GM12864 (cell line): ENCODE measurements at places on chromosomes 1 and 21.

DNA sequence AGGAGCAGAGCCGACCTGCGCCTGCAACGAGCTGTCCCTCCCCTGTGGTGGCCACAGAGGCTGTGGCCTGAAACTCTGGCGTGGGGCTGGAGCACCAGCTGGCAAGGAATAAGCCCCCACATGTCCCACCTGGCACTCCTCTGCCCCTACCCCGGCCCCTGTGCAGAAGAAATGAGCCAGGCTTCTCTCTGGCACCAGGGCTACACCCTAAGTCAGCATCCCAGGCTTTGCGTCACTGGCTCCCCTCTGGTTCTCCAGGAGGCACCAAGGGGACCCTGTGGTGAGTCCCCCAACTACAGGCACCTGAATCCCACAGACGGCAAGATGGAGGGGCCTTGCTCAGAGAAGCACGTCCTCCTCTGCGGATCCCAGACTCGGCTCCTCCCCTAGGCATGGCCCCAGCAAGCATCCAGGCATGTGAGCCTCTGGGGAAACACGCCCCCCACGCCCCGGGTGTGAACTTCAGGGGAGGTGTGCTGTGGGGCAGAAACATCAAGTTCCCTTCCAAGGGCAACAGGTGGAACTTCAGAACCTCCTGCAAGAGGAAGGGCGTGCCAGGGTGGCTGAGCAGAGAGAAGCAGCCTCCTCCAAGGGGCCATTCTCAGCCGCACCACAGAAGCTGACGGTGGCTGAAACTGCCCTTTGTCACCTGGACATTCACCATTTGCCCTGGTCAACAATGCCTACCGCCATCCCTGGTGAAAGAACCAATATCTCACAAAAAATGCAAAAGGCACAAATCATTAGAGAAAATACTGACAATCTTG lies 2.9 kb downstream of the KRTAP10-7 start:
- no peak for DNase-seq

DNA sequence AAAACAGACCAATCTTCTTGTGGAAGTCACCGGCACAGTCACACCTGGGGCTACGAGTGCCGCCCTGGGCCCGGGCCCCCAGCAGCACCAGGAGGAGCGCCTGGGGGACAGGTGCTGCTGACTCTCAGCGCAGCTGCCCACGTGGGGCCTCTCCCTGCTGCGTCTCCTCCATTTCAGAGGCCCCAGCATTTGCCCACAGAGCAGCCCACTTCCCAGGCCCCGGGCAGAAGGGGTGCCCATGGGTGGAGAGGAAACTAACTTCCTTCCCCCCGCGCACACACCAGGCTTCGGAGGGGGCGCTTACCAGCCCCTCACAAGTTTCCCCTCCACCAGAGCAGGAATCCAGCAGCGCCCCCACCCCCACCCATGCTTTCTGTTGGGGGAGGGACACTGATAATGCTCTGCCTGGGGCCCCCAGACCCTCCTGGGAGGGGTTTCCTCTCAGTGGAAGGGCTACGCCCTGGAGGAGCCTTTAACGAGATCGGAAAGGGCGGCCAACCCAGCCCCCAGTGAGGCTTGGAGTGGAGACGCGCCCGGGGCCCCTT lies 440 bp downstream of the TNFRSF25 start:
- DNase-seq: no peak

GRCh38 chr1:109094377-109094803 lies 3.8 kb downstream of the TMEM167B start:
- no peak for DNase-seq

DNA sequence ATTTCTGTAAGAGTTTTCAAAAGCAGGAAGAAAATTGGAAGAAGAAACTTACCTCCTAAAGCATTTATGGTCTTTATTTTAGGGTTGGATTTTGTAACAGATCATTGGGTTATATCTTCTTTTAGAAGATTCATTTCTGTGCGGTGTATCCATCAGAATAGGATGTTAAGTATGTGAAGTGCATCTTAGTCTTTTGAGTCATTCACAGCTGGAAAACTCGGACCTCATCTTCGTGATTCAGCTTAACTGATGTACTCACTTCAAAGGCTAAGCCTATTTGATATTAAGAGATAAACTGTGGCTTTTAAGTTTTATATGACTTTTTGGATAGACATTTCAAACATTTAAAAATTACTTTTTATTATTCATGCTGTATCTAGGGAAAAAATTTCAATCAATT lies 56.3 kb downstream of the GIPC2 start:
- no peak for DNase-seq

DNA sequence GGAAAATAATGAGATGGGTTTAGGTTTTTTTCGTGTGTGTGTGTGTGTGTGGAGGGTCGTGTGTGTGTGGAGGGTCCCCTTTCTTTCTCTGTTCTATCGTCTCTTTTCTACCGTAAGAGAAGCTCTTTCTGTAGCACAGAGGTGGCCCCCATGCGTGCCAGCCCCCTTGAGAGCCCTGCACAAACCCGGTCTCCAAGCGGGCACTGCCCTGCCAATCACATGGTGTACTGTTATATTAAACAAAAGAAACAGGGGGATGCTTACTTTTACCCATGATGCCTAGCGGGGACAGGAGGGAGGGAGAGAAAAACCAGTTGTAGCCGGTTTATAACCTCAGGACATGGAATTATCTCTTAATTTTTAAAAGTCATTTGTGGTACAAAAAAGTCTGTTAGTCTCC lies 41.0 kb downstream of the GATAD2B start:
- no peak for DNase-seq

DNA sequence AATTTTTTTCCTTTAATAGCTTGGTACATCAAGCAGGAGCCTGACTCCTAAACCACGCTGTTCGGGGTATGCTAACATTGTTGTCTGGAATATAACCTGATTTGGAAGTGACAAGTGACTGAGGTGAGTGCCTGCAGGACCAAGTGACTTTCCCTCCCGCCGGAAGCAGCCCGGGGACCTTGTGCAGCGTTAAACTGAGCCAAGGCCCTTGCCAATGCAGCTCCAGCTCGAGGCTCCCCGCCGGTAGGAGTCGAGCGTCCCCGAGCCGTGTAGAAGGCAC lies 716 bp upstream of the MTARC1 start:
- no peak for DNase-seq

GRCh38 chr1:50246869-50247268 lies 138.1 kb downstream of the ELAVL4 start:
- DNase-seq: no peak

- DNase-seq: no peak
These were observed 20.9 kb upstream of the RGL1 start for GRCh38 chr1:183783767-183784637.

GRCh38 chr1:81237473-81238089 lies 563.2 kb upstream of the ADGRL2 start:
- DNase-seq: no peak

- DNase-seq: no peak
These were observed 219.2 kb downstream of the RYR2 start for GRCh38 chr1:237261198-237261597.

DNA sequence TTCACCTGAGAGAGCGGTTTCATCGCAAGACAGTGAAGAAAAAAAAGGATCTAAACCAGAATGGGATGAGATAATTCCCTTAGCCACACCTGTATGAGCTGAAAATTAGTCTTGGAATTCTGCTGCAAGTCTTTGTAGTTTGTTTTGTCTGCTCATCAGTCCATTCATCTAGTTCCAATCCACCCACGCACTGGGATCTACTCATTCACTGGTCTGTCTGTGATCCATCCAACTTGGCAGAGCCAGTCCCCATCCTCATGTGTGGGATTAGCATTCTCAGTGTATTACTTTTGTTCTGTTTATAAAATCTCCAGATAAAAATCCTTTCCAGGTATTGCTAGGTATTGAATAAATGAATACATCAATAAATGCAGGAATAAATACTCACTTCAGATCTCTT lies 266.5 kb upstream of the USP24 start:
- DNase-seq: no peak

- no peak for DNase-seq
These were observed 422.7 kb downstream of the SIPA1L2 start for GRCh38 chr1:232207073-232207866.
